ENCODE measurements at places on chromosomes 12 and 14.

DNA sequence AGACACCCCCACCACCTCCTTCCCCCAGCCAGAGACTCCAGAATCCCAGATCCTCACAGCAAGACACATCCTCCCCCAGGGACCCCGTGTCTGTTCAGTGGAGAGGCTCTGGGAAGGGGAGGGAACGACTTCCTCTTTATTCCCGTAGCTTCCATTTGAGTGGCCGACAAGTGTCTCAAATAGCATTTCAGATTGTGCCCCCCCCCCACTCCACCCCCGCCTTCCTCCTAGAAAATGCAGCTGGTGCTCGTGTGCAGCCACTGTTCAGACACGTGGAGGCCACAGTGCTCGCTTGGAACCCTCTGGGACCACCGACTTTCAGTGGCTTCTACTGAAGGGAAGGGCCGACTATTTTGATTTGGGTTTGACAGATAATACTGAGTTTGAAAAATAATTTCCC is 14.3 kb downstream of the PPP2R5C start:
- DNase-seq, result no peak

DNA sequence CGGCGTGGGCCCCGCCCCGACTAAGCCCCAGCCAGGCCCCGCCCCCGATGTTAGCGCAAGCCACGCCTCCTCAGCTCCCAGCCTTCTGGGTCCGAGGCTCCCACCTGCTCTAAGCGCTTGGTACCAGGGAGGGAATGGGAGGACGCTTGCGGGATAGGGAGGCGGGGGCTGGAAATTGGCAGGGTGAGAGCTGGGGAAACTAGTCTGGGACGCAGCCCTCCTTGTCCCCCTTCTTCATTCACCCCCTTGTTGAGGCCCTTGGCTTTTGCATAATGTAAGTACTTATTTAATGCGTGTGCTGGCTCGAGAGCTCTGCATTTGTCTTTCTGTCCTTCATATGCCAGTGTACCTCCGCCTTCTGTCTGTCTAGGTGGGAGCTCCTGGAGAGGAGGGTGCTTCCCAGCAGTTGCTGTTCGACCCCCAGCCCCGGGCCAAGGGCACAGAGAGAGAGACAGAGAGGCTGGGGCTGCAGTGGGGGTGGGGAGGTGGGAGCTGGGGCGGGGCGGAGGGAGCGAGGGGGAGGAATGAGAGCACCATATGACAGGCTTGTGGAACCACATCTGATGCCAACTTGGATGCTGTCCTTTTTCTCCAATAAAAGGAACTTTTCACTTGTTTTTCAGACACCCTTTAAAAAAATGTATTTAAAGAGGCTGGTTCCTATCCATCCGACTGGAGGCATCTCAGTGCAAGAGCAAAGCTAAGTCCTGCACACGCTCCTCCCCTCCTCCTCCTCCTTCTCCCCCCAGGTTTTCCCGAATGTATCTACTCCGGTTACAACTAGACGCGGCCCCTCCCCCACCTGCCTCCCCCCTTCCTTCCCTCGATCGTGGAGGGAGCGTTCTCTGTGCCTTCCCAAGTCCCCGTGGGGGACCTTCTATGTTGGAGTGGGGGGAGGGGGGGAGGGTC is 25.6 kb upstream of the MAP1LC3B2 start:
- peak; percentile 76 for DNase-seq

- no peak for DNase-seq
Measured at GRCh38 chr14:74500417-74501134, 7.0 kb downstream of the ISCA2 start.

- DNase-seq, result no peak
Measured at GRCh38 chr14:30648471-30648870, 26.4 kb downstream of the SCFD1 start.

DNA sequence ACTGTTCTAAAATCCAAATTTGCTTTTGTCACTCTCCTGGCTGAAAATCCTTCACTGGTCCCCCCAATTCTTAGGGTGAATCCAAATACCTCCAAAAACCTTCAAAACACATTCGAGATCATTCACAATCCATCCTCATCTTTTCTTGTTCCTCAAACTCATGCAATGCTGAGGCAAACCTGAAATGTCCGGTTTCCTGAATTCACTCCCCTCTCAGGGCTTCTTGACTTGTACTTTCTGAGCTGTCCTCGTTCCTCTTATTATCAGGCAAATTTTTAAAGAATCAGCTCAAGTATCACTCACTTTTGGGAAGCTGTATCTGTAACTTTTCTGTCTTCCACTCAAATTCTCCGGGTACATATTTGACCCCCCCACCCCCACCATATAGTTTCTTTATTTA is 84.9 kb upstream of the DUSP6 start:
- no peak for DNase-seq

GRCh38 chr12:13149411-13149810 is 45.9 kb upstream of the GSG1 start:
- no peak for DNase-seq

DNA sequence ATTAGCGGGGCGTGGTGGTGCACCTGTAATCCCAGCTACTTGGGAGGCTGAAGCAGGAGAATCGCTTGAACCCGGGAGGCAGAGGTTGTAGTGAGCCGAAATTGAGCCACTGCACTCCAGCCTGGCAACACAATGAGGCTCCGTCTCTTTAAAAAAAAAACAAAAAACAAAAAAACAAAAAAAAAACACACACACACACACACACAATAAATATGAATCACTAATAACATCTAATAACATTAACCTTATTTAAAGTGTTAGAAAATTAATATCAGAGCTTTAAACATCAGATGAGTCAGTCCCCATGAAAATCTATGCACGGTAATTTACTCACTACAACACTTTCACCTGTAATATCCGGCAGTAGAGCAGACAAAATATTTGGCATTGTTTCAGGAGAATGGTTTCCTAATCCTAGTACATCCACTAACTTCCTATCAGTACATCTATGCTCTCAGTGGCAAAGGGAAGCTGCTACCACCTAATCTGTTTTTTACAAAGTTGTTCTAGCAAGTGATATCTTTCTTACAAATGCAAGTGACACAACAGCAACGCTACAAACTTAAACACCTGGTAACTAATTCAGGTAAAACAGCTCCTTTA is 36.2 kb downstream of the MED13L start:
- no peak for DNase-seq

DNA sequence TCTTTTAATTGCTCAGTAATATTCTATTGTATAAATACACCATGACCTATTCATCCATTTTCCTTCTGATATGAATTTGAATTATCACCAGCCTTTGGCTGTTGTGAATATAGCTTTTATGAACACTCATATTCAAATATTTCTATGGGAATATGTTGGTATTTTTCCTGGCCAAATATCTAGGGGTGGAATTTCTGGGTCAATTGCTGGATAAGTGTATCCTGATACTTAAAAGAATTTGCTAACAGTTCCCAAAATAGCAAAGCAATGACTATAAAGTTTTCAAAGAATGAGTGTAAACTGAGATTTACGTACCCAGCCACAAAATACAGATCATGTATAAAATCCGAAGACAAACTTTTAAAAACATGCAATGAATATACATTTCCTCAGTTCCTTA is 148.7 kb upstream of the CLEC14A start:
- peak; percentile 72 for DNase-seq

DNA sequence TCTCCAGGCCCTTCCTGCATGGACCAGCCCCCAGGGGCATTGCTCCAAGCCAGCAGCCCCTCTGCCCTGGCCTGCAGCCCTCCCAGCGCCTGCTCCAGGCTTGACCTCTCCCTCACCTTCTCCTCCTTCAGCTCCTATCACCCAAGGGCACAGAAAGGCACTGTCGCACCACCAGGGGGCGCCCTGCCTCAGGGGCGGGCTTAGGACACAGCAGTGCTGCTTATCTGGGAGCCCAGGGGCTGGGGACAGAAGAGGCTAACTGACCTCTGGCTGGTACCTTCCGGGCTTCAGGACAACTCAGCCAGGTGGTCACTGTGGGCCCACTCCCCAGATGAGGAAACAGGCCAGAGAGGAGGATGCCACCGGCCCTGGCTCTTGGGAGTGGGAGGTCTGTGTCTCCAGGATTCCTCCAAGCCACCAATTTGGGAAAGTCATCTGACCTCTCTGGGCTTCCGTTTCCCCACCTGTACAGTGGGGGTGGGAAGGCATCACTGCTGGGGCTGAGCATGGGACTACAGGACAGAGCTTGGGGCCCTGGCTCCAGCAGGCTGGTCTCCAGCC is 25.3 kb upstream of the GPR132 start:
- DNase-seq, result no peak

GRCh38 chr12:52808573-52809160 is 5.2 kb downstream of the KRT4 start:
- DNase-seq, result no peak

DNA sequence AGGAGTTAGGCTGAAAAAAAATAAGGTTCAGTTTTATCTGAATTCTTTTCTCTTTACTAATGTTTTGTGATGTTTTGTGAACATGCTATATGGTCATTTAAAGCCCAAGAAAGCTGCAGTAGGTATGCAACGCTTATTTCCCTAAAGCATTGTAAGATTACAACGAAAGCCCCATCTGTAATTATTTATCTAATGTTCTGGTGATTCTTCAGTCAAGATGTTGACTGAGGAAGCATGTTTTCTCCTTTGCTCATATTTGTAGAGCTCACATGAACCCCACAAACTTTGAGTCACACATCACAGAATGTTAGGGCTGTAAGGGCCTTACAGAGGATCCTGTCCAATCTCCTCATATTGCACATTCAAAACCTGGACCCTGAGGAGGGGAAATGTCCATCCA is 3.2 kb upstream of the TUBA1C start:
- peak; percentile 62 for DNase-seq

GRCh38 chr12:56020423-56021184 is at the start of gene IKZF4:
Gene IKZF4 (plus strand): TSS chr12:56021043. CDS start chr12:56021494, 451 bp downstream.
- no peak for DNase-seq

DNA sequence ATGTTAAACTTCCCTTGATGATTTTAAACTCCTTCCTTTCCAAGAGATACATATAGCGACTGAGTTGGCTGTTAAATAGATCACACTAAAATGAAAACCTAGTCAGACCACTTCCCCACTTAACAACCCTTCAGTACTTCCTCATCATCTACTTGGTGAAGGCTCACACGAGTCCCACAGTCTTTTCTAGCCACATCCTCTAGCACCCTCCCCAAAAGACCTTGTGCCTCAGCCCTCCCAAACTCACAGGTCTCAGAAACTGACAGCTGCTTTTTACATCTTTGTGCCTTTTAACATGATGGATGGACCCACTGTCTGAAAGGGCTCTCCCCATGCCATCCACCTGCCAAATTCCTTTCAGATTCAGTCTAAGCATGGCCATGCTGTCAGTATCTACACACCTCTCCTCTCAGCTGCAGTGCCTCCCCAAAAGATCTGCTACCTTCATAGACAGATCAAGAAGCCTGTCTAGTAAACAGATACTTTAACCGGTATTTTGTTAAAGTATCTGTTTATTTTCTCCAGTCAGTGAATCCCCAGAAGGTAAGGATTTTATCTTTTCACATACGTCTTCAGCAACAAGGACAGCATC is 65.1 kb upstream of the GPHB5 start:
- no peak for DNase-seq

DNA sequence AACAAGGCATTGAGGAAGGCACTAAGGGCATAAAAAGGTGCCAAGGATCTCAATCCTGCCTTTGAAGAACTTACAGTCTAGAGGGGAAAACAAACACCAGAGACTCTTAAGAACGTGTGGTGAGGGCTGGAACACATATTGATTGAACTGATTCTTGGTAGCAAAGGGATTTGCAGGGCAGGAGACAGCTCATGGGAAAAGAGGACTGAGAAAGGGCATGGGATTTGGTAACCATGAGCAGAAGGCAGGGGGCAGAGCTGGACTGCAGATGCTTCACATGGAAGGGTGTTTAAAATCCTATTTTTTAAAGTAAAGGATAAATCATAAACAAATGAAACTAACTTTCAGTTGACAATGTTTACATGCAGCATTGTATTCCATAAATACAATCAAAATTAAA is 203.1 kb downstream of the ITPR2 start:
- no peak for DNase-seq

GRCh38 chr14:103808403-103809001 is 38.9 kb downstream of the PPP1R13B start:
- DNase-seq, result peak; percentile 30
